Activated naive CD4-positive, alpha-beta T cell treated with anti-CD3 and anti-CD28 coated beads, Interleukin-2, amount 50 U/mL, for 72 hours (primary cell): ENCODE measurements at places on chromosomes 1 and 21.
A peak's percentile ranks its signal among the peaks of the same experiment; 100 is the strongest.

- DNase-seq: no peak
Measured at GRCh38 chr1:201253411-201253810, 29.9 kb upstream of the PKP1 start.

- DNase-seq: no peak
Measured at GRCh38 chr1:16296643-16297042, 55.6 kb downstream of the FBXO42 start.

- no peak for DNase-seq
Measured at GRCh38 chr21:41135746-41136145, 32.2 kb upstream of the BACE2 start.

DNA sequence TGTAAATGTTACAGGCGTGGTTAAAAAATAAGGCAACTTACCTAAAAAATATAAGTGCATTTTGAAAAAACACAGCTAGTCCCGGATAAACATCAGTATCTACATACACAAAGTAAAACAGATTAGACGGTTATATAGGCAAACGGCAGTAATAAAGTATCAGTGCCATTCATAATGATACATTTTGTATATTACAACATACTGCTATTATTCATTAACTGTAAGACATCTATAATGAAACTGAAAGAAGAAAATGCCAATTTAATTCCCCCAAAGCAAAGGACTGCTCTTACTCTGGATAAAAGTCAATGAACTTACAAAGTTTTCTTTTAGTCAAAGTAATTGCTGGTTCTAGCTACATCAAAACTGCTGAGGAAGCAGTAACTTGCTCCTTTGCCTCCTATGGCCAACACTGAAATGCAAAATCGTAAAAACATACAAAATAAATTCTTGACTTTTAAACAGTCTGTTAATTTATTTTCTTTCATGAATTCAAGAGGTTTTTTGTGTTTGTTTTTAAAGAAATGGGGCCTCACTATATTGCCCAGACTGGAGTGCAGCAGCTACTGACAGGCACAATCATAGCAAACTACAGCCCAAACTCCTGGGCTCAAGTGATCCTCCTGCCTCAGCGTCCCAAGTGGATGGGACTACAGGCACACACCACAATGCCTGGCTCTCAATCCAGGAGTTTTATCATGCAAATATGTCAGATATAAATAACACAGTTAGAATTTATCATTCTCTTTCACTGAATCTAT, 23.9 kb downstream of the TMEM50B start:
- DNase-seq: no peak

DNA sequence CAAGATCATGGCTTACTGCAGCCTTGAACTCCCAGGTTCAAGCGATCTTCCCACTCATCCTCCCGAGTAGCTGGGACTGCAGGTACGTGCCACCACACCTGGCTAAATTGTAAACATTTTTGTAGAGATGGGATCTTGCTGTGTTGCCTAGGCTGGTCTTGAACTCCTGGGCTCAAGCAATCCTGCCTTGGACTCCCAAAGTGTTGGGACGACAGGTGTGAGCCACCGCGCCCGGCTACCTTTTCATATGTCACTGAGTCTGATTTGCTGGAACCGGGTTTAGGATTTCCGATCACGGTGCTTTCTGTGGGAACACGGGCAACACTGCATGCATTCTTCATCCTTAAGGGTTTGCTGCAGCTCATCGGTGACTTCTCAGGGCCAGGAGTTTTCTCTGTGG, 32.2 kb upstream of the PCBP3 start:
- DNase-seq: no peak

- no peak for DNase-seq
Measured at GRCh38 chr1:65558215-65558614, 137.7 kb downstream of the LEPR start.

DNA sequence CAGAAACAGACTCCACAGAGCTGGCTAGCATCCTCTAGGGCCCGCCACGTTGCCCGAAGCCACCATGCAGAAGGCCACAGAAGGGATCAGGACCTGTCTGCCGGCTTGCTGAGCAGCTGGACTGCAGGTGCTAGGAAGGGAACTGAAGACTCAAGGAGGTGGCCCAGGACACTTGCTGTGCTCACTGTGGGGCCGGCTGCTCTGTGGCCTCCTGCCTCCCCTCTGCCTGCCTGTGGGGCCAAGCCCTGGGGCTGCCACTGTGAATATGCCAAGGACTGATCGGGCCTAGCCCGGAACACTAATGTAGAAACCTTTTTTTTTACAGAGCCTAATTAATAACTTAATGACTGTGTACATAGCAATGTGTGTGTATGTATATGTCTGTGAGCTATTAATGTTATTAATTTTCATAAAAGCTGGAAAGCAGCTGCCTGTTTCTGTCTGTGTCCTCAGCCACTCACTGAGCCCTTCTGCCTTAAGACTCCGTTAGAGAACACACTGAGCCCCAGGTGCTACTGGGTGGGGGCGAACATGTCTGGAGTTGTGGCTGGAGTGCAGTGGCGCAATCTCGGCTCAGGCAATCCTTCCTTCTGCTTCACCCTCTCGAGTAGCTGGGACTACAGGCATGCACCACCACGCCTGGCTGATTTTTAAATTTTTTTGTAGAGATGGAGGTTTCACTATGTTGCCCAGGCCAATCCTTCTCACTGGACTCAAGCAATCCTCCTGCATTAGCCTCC, 14.8 kb downstream of the MFSD2A start:
- no peak for DNase-seq

- no peak for DNase-seq
Measured at GRCh38 chr1:57637155-57637554, 213.3 kb upstream of the DAB1 start.

DNA sequence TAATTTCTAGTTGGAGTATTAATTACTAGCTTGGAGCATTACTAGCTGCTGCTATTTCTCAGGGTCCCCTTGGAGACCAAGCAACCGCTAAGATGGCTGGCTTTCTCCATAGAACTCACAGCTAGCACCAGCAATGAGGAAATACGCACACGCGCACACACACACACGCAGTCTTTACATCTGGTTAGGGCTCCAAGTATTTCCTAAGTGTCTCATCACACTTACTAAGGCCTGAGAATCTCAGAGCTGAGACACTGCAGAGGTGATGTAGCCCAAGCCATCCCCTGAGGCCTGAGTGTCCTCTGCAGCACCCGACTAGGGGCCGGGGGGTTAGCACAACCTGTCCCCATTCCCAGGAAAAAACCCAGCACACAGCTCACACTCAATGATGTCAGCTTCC, 42.5 kb downstream of the ITPKB start:
- no peak for DNase-seq

- DNase-seq: no peak
Measured at GRCh38 chr1:9260059-9260766, 25.6 kb downstream of the H6PD start.

DNA sequence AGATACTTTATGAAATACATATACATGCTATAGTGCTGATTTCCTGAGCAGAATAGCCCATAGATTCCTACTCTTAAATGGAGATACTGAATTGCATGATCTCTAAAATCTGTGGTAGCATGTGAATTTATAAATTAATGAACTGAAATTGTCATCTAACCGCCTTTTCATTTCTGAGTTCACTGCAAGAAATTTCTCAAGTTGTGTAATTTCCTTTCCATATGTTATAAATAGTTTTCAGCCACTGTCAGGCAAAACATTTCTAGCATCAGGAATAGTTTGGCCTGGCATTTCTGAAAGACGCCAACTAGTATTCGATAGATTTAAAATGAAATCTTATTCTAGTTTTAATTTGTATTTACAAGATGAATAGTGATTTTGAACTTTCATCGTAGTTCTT, 310.1 kb downstream of the USH2A start:
- DNase-seq: no peak

DNA sequence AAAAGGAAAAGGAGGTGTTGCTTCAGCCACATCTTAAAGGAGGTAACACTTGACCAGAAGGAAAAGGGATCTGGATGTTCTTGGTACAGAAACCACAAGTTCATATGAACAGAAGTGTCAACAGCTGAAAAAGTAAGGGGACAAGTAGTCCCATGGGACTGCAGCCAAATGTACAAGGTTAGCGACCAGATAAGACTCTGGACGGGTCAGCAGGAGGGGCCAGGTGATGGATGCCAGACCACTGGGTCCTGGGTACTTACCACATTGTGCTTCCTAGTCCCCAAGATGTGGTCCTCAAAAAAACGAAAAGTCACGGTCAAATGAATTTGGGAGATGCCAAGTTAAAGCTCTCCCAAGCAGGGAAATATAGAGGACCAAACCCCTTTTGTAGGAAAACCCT, 16.6 kb upstream of the BMP8A start:
- DNase-seq: no peak

DNA sequence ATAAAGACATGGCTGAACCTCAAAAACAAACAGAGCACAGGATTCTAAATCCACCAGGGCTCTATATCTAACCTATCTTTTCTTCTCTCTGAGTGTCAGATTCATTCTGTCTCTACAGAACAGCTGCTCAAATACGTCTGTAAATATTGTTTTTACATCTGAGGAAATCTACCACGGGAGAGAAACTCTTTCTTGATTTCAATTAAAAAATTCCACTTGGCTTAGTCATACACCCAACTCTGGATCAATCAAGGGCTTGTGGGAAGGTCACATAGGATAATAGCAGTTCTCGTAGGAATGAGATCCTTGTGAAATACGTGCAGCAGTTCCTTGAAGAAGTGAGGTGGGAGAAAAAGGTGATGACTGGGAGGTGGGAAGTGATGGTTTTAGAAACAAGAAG, 1355.7 kb upstream of the ADGRL2 start:
- no peak for DNase-seq

GRCh38 chr21:44455524-44456213, 359 bp downstream of the LRRC3 start:
- DNase-seq: no peak

DNA sequence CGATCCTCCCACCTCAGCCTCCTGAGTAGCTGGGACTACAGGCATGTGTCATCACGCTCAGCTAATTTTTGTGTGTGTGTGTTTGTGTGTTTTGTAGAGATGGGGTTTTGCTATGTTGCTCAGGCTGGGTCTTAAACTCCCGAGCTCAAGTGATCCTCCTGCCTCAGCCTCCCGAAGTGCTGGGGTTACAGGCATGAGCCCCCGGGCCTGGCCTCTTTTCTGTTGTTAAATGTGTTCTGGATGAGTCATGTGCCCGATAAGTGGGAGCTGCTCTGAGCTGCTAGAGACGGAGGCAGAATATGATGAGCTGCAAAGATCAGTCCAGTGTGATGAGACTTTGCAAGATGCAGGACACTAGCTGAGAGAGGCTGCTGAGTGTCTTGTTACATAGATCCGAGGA, 75.5 kb downstream of the VPS13D start:
- DNase-seq: no peak

DNA sequence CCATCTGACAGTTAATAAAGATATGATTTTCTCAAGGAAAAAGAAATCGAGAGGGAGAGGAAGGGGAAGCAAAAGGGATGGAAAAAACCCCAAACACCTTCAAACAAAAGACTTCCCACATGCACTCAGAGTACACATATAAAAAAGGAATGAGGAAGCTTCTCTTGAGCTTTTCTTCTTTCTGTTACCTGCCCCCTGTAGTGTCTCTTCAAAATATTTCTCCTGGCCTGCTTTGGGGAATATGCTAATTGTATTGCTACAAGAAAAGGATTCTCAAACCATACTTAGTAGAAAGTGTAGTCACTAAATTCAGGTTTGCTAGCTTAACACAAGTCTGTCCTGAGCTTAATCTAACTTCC, 58.7 kb downstream of the KIF14 start:
- DNase-seq: no peak

- DNase-seq: no peak
Measured at GRCh38 chr1:197339106-197340060, 71.3 kb downstream of the CRB1 start.

GRCh38 chr1:160078512-160079195, 2.7 kb upstream of the KCNJ9 start:
- DNase-seq: no peak

DNA sequence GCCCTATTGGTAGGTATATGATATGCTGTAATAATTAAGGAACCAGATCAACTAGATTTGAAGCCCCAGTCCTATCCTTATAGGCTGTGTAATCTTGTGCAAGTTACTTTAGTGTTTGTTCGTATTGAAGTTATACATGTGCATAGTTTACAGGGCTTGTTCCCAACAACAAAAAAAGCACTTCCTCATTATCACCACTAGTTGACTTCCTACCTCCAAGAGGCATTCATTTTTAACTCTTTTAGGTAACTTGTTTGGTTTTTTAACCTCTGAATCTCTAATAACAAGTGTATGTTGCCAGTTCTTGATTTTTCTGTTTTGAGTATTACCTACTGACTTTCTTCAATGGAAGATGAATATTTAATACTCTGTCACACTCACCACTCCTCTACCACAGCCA, 71.9 kb downstream of the ST3GAL3 start:
- no peak for DNase-seq

DNA sequence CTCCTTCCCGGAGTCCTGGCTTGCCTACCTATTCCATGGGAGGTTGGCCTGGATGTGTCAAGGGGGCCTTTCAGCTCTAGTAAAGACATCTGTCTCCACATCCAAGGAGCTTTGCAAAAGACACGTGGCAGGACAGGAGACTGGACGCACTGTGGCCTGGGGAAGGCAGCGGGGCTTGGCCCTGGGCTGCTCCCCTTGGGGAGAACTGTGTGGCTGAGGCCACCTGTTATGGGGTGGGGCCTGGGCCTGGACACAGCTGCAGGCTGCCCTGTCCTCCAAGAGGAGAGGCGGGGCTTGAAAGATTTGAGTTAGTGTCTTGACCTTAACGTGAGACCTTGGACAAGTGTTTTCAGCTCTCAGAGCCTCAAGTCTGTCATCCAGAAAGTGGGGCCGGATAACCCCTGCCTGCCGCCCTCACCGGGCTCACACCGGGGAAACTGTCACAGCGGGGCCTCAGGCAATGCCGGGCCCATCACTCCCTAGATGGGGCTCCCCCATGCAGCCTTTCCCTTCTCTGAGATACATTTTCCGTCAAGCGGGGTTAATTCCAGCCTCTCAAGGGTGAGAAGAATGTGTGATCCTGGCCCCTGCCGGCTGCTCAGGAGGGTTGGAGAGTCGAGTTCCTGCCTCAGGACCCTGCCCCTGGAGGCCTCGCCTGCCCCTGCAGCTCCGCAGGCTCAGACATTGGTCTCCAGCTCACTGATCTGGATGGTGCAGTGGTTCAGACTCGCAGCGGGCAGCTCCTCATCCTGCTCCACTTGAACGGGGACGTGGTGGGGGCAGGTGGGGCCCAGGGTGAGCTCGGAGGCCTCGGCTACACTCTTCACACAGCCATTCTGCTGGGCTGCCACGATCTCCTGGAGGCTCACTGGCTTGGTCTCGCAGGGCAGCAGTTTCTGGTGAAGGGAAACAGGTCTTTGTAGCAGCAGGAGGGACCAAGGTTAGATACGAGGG, 25.6 kb downstream of the PODN start:
- no peak for DNase-seq

- peak; percentile 80 for DNase-seq
Measured at GRCh38 chr1:112718691-112719418, 3.7 kb upstream of the PPM1J start.

DNA sequence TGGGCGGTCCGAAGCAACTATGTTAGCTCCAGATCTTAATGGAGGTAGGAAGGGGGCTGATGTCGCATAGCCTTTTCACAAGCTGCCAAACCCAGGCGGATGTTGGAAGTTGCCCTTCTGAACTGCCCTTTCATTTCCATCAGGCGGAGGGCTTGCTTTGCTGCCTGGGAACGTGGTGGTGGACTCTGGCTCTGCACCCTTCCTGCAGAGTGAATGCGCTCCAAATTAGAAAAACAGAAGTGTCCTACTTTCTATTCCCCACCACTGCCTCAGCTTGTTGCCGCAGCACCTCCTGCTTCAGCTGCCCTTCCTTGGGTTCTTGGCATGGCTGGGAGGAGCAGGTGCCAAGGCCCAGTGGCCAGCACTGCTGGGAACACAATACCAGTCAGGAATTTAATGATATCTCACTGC, 60.6 kb downstream of the AK4 start:
- DNase-seq: no peak
